ENCODE measurements at places on chromosomes 5 and 9.
A peak's percentile ranks its signal among the peaks of the same experiment; 100 is the strongest.

- DNase-seq, result no peak
Observed at GRCh38 chr5:164298165-164298564, 792.7 kb downstream of the MAT2B start.

GRCh38 chr5:4868140-4868735 is 271.9 kb upstream of the ADAMTS16 start:
- no peak for DNase-seq

GRCh38 chr9:21672761-21673160 is 129.7 kb upstream of the MTAP start:
- no peak for DNase-seq

DNA sequence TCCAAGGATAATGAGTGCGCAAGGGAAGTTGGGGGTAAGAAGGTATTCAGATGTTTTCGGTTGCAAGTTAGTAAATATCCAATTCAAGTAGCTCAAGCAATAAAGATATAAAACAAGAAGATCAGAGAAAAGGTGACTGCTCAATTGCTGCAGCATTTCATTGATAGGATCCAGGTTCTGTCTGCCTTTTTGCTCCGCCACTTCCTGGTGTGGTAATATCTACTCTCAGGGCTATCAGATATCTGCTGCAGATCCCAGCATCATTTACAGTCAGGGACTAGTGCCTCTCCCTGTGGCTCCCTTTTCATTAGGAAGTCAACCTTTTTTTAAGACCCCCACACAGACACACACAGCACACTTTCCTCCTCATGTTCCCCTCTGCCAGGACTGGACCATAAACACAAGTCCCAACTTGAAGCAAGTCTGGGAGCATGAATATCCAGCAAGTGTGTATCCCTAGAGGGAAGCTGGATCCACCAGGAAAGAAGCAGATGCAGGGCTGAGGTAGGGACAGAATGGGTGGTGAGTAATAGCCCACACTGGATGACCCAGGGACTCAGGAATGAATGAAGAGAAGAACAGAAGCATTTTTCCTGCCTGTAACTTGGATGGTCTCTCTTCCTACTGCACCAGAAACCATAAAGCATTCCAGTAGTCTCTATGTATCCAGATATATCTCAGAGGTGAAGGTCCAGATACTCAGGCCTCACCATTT is 53.7 kb downstream of the ZNF622 start:
- DNase-seq, result no peak

- DNase-seq, result no peak
Observed at GRCh38 chr5:100827481-100827889, 75.6 kb downstream of the ST8SIA4 start.

DNA sequence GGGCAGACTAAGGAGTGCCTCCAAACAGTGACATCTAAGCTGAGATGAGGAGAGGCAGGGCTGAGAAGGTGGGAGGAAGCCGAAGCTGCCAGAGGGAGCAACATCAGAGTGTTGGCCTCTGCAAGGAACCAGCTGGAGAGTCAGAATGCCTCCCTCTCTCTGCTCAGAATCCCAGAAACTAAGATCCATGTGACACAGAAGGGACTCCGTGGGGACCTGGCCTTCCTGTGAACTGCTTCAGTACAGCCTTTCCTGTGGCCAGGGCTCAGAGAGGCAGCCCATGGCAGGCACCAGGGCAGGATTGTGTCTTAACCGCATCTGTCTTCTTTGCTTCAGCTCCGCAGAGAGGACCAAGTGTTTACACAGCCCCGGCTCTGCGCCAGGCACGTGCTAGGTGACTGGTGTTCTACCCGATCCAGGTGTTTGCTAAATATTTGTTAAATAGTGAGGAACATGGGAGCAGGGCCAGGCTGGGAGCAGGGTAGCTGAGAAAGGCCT is 33.5 kb downstream of the KCNMB1 start:
- no peak for DNase-seq

GRCh38 chr5:163293836-163294235 is 143.6 kb upstream of the CCNG1 start:
- DNase-seq, result no peak

- DNase-seq, result no peak
Observed at GRCh38 chr5:67233075-67233474, 36.5 kb upstream of the CD180 start.

GRCh38 chr5:83256091-83256780 is 178.9 kb downstream of the XRCC4 start:
- no peak for DNase-seq

DNA sequence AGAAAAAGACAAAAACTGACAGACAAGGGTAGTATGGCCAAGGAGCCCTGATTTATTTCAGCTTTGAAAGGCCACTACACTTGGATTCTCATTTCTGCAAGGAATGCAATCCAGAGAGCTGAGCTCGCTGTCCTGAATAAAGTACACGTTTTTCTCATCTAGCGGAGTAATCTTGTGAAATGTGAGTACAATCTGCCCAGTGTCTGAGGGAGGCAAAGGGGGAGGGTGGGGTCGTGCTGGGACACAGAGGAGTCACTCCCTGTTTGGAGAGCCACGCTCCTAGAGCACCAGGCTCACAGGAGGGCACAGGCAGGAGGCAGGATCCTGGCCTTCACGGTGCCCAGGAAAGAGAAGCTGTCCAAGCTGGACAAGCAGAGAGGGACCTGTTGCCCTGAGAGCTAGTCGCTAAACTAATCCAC is 51.0 kb upstream of the IFNK start:
- no peak for DNase-seq

- DNase-seq, result no peak
Observed at GRCh38 chr5:86968301-86968753, 299.4 kb upstream of the RASA1 start.

DNA sequence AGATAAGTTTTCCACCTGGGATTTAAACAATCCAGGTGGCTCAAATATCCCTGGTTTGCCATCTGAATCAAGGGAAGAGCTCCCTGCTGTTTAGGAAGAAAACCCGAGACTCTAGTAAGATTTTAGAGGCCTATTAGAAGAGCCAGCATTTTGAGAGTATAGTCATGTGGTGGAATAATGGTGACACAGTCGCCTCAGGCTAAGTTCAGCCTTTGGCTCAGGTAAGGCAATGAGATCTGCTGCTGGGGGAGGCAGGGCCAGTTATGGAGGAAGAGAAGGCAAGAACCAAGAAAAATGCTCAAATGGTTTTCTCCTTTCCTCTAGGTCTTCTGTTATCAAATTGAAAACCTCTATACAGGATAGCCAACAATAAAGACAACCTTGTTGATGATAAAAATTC is 16.2 kb downstream of the RAD1 start:
- no peak for DNase-seq

GRCh38 chr5:167587772-167588437 is 703.5 kb upstream of the WWC1 start:
- DNase-seq, result no peak

DNA sequence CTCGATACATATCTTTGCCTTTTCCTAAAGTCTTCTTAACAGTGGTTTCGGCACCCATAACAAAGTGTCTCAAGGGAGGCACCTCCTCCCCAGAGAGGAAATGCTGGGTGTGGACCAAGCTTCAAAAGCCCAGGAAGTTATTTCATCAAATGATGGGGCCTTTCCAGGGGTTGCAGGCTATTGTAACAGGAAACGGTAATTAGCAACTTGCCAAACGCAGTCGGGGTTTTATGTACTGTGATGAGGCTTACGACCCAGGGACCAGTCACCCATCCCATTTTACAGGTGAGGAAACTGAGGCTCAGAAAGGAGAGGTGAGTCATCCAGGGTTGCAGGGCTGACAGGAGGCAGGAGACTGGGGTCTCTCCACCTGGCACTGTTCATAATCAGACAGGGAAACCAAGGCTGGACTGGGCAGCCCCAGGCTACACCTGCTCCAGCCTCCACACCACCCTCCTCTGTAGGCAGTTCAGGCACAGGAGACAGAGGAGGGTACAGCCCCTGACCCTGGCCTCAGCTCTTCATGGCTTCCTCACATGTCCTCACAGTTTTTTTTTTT is 30.0 kb upstream of the SUSD3 start:
- DNase-seq, result peak; percentile 23

GRCh38 chr5:107388141-107388861 is 282.4 kb downstream of the EFNA5 start:
- DNase-seq, result no peak

DNA sequence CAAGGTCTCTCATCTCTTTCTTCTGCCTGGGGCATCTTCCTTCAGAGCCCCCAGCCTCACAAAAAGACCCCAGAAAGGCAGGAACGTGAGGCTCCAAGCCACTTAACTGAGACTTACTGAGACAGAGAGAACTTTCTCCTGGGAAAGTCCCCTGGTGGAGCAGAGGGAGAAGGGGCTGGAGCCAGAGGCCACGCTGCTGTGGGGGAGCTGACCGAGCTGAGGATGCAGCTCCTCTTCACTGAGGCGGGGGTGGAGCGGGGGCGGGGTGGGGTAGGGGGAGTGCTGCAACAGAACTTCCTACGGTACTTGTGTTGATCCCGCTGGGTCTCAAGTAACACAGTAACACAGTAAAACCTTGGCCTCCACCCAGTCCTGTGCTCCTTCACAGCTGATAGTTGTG is 204.0 kb downstream of the FSTL4 start:
- no peak for DNase-seq

GRCh38 chr5:54860321-54860720 is 125.1 kb downstream of the ESM1 start:
- DNase-seq, result no peak

DNA sequence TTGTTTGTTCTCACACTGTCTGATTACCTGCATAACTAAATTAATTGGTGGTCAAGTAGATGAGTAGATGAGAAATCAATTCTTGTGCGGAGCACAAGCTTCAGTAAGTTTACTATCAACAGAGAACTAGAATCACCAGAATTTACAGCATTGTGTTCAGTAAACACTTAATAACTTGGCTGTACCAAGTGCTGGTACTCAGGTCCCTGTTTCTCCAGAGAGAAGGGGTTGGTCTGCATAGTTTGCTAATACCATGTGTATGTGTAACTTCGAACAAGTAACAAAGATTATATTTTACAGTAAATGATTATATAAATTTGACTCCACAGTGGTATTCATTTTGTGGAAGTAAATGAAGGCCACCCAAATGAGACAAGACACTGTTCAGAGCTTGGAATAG is 146.3 kb downstream of the PCSK5 start:
- no peak for DNase-seq

GRCh38 chr9:37421914-37422288 is 595 bp upstream of the GRHPR start:
- no peak for DNase-seq

- no peak for DNase-seq
Observed at GRCh38 chr9:109473329-109473728, 24.8 kb downstream of the PTPN3 start.

- DNase-seq, result no peak
Observed at GRCh38 chr9:120735415-120736126, 21.3 kb upstream of the MEGF9 start.

DNA sequence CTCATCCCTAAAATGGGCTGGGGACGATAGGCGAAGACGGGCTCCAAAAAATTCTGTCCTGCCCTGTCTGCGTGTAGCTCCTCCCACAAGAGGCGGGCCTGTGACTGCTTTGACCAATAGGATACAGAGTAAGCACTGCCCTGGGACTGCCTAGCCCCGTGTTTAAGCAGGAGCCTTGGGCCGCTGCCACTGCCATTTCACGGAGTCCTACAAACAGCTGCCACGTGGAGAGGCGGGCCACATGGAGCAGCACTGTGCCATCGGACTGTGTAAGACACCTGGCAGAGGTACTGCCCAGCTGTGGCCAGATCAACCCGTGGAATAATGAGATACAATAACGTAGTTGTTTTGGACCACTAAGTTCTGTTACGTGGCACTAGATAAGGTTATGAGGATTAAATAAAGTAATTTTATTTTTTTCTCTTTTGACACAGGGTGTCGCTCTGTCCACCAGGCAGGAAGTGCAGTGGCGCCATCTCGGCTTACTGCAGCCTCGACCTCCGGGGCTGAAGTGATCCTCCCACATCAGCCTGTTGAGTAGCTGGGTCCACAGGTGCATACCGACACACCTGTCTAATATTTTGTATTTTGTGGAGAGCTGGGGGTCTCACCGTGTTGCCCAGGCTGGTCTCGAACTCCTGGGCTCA is 87.2 kb downstream of the LMNB1 start:
- no peak for DNase-seq

DNA sequence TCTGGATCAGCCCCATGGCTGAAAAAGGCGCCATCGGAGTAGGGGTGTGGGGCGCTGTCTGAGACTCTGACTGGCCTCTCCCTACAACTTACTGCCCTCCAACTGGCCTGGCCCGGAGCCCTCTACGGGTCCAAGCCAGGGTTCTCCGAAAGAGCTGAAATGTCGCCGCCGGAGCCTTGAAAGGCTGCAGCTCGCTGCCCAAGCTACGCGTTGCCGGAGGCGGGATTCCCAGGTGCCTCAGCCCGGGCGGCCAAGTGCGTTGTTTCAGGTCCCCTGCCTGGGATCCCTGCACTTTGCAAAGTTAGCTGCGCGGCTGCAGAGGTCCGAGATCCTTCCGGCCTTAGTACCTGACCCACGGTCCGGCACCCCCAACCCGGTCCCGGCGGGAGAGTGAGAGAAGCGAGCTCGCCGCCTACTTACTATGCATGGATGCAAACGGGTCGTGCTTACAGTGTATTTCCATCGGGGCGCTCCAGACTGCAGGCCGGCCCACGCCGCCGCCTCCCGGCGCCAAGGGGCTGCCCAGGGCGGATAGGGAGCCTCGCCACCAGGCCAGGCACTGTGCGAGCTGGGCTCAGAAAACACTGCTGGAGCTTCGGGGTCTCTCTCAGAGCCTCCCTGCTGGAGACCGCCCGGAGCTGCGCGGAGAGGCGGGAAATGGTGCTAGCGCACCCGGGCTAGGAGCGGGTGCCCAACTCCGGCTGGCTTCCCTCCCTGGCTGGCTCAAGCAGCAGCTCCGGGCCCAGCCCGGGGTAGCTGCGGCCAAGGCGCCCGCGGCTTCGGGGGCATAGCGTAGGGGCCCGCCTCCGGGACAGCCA is 7.7 kb downstream of the PAX5 start:
- DNase-seq, result no peak

DNA sequence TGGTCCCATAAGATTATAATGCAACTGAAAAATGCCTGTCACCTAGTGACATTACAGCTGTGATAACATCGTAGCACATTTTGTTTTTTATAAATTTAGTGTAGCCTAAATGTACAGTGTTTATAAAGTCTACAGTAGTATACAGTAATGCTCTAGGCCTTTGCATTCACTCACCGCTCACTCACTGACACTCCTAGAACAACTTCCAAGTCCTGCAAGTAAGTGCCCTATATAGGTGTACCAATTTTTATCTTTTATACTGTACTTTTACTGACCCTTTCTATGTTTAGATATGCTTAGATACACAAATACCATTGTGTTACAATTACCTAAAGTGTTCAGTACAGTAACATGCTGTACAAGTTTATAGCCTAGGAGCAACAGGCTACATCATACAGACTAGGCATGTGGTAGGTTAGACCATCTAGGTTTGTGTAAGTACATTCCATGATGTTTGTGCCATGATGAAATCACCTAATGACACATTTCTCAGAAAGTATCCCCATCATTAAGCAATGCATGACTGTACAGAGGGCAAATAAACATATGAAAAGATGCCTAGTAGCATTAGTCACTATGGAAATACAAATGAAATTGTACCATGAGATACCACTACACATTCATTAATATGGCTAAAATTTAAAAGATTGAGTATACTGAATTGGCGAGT is 127.6 kb downstream of the TRPM6 start:
- no peak for DNase-seq

DNA sequence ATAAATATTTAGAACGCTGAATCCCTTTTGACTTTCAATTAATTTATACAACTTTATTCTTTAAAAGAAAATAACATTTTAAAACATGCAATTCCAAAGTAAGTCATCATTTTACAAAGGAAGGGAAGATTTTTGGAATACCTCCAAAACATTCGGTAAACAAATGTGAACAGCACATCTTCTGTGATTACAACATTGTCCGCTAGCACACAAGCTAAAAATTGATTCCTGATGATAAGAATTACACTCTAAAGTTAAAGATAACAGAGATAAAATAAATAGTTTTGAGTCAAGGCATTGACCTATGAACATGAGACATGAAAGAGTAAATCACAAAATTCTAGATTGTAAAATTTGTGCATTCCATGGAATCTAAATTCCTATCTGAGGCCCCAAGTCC is 56.2 kb upstream of the TRAF1 start:
- DNase-seq, result no peak

Measured in stimulated activated CD8-positive, alpha-beta memory T cell treated with anti-CD3 and anti-CD28 coated beads, Interleukin-15, amount 100 ng/mL, for 1 hour (primary cell).